Hippocampal formation (tissue), 2 donors: ENCODE measurements at places on chromosomes 2 and 18.

DNA sequence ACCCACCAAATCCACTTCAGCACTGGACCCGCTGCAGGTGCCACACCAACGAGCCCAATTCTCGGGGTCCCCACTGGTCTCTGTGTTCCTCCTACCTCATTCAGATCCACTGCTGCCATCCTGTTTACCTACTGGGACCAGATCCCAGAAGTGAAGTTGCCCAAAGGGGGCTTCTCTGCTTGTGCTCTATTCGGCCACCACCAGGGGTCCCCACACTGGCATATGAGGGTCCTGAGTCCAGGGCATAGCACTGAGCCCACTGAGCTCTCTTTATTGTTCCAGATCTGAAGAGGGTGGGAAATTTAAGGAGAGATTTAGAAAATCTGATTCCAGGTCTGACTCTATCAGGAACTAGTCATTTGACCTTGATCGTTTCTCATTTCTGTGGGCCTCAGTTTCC lies 2.4 kb downstream of the GPR45 start:
- DNase-seq = no peak

GRCh38 chr2:191916826-191917225 lies 69.9 kb upstream of the CAVIN2 start:
- DNase-seq = no peak

GRCh38 chr2:220162320-220162719 lies 534.9 kb downstream of the SLC4A3 start:
- DNase-seq = no peak

GRCh38 chr2:105156166-105156565 lies 85.4 kb upstream of the GPR45 start:
- no peak for DNase-seq

DNA sequence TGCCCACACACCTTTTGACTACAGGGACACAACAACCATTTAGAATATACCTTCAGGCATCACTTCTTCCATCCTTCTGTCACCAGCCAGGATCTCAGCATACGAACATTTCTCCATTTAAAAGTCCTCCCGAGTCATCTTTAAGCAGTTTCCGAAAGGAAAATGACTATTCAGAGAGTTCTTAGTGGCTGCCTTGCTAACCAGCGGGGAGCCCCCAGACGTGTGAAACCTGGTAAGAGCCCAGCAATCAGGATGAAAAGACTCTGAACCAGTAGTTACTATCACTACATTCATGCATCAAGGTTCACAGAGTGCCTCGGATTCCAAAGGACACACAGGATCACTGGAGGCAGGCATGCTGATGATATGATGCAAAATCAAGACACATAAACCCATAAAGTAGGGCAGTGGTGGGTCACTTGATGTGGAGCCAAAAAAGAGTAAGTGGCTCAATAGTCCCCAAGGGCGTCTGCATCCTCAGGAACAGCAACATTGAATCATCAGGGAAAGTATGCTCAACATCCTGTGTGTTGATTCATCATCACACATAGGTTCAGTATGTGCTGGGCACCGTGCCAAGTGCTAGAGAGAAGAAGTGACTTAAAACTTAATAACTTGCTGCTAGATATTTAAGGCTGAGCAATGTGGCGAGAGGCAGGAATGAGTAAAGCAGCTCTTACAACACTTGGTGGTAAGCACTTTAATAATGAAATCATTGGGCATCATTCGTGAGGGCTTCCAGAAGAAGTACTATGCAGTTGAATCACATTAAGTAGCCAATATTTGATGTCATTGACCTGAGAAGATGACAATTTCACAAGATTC lies 4.4 kb downstream of the CCL20 start:
- no peak for DNase-seq

GRCh38 chr2:133571249-133571648 lies 3.0 kb upstream of the NCKAP5 start:
- DNase-seq = no peak

DNA sequence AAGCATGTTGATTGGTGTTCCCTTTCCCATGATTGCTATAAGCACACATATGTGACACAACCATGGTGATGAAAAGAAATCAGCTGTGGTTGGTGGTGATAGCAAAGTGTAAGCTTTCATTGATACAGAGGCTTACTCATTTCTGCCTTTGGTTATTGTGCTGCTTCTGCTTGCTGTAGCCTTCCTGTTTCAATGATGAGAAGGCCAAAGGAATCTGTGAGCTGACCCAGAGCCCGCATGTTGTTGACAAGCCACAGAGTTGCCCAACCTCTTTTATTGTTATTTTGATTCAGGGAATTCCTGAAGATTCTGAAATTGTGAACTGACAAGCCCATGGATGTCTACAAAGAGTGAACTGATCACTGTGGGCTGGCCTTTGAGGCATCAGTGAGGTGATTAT lies 164.4 kb downstream of the TMEFF2 start:
- DNase-seq = no peak

DNA sequence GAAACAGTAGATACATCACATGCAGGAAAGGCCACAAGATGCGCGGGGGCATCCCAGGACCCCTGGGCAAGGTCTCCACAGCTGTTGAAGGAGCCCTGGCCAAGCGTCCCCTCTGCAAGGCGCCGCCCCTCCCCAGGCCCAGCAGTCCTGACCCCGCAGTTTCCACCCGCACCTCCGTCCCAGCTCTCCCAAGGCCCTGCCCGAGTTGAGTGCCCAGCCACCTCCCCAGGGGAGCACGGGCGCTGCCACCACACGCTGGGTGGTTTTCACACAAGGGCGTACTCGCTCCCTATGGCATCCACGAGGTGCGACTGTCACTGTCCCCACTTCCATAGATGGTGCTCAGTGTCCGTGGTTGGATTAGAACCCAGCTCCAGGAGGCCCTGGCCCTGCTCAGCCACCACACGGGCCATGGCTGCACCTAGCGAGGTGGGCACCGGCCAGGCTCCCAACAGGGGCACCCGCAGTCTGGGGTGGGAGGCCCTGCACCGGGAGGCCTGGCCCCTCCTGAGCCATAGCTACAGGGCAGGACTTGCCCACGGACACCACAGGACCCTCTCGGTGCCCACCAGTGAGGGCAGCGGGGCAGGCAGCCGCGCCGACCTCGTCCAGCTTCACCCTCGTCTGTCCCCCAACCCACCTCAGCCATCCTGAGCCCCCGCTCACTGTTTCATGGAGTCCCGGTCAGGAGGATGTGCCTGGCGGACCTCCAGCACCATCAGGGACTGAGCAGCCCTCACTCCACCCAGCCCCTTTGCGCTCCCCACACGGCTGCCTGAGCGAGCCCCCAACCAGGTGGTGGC lies 36.0 kb downstream of the KIF1A start:
- no peak for DNase-seq
